ENCODE measurements at places on chromosomes 11 and 22.

- no peak for DNase-seq
These were observed 13.9 kb downstream of the CTNND1 start for GRCh38 chr11:57775491-57775890.

- no peak for DNase-seq
These were observed 66.9 kb downstream of the PRDM11 start for GRCh38 chr11:45213316-45213665.

- no peak for DNase-seq
These were observed 701 bp downstream of the TMEM216 start for GRCh38 chr11:61392981-61393595.

DNA sequence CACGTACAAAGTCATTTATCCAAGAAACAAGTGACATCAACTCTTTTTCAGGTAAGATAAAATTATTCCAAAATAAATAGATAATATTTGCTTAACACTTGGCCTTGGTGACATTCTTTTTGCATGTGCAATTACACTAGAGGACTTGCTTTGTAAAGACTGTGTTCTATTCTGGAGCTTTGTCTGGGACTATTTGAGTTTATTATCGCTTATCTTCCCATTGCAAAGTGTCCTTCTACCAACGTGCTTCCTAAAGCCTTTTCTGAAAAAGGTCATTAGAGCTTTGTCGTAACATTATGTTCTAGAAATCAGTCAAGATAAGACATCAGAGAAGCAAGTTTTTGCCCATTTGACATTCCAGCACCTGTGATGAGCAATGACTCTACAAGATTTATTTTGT, 78.3 kb upstream of the MYO18B start:
- DNase-seq = no peak

DNA sequence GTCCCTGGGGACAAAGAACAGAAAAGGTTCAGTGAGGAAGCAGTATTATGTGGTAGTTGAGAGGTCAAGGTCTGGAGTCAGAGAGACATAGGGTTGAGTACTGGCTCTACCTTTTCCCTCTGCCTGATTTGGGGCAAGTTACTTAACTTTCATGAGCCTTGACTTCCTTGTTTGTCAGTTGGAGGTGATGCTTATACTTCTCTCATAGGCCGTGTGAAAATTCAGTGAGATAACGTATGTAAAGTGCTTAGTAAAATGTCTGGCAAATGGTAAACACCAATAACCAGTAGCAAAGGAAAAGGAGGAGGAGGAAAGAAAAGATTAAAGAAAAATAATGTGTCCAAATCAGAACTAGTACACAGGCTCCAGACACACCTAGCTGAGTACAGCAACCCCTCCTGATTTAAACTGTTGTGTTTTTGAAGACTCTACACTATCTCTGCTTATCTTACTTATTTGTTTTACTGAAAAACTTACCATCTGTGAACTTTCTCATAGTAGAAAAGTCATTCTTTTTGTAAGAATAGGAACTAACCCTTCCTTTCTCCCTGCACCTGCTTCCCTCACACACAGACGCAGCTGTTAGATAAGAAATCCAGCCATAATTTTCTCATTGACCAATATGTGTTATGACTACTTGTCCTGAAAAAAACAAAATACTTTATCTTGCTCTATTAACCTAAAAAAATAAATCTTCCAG, 126.9 kb downstream of the CD44 start:
- no peak for DNase-seq

DNA sequence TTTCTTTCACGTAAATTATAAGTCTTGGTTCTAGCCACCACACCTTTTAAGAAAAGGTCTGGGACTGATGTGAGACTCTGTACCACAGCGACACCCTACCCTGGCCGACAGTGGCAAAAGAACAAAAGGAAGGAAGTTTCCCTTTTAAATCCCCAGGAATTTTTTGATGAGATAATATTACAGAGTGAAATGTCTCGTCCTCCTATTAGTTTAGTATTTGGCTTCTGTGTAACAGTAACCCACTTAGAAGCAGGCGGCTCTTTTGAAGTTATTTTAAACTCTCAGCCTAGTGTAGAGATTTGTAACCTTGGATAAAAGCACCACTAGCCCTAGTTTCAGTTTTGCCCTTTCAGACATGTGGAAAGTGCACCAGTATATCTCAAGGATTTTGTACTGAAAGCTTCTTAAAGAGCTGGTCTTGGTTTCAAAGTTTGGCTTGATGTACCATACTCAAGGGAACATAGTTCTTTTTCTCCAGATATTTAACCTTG, 84.1 kb downstream of the C22orf31 start:
- no peak for DNase-seq

DNA sequence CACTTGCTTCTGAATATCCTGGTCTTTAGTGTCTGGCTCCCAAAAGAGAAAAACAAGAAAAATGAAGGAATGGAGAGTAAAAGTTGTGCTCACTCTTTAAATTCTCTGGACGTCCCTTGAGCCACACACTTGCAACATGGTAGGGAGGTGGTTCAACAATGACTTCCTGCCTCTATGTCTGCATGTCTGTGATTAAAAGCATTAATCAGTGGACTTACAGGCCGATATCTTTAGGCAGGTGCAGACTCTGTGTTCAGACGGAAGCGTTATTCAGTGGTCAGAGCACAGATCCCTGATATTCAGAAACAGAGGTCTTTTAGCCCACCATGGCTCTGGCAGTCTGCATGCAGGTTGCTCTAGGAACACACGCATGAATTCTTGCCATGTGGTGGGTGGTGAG, 1920.0 kb upstream of the RAG2 start:
- no peak for DNase-seq
